NCI-H748 treated with DMSO at 0.1 percent for 48 hours (cell line): ENCODE measurements at places on chromosomes 4 and X.

GRCh38 chr4:38803833-38804653 is 548 bp downstream of the TLR1 start:
- DNase-seq = no peak

DNA sequence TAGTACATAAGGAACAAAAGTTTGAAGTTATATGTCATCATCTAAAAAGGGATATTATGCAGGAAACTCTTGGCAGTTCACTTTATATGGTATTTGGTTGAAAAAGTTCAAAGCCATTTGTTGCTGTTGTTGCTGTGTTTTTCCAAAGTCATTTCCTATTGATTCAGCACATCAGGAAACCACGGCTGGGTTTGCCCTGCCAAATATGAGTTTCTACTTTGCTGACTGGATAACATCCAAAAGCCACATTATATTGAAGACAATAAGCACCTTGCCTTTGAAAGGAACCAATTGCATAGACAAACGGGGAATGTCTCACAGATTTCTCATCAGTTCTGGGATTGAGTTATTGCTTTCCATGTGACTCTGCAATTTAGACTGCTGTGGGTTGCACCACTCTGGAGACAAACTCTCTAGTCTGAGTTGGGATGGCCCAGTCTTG is 206.1 kb downstream of the SLC39A8 start:
- no peak for DNase-seq

DNA sequence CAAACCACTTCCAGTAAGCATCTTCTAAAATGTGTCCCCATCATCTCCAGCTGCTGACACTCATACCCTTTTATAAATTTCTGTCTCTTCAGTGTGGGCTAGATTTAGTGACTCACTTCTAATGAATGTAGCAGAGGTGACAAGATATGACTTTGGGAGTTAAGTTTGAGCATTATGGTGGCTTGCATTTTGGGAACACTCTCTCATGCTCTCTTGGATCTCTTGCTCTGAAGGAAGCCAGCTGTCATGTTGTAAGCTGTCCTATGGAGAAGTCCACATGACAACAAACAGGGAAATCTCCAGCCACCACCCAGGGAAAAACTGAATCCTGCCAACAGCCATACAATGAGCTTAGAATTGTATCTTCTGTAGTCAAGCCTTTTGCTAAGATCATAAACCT is 691.3 kb upstream of the PCDH7 start:
- DNase-seq = no peak

DNA sequence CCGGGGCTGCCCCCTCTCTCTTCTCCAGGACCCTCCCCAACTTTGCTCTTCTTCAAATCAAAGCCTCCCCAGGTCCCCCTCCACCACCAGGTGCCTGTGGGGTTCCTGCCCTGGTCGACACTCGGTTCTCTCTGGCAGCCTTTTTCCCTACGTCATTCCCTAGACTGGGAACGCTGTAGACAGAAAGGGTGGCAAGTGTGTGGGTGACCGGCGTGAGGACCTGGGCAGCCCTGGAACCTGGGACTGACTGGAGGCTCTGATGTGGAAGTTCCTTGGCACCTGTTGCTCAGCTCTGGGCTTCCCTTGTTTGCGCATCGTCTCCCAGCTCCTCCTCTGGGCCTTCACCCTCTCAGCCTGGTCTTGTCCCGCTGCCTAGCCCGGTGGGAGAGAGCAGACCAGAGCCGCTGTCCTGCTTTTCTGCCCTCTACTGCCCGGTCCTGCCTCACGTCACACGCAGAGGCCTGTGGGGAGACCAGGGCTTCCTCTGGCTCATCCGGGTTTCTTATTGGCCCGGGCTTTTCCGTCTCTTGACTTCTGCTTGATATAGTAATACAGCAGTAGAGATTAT is 1.3 kb downstream of the TACC3 start:
- DNase-seq = no peak

GRCh38 chr4:172143605-172144314 is 330.6 kb downstream of the GALNTL6 start:
- DNase-seq = no peak

DNA sequence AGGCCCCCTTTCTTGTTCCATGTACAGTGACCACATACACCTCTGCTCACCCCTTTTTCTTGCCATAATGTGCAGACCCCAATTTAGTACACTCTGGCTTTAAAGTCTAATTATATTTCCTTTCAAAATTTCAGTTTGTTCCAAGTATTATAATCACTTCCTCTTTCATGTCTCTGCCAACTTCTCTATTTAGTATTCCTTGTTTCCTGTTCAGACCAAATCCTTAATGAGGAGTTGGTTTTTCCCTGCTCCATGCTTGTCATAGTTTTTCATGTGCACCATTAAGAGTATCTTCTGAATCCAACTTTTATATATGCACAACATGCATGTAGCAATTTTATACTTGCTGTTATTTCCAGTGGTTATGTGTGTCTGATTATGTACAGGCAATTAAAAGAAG is 32.3 kb downstream of the USP53 start:
- no peak for DNase-seq

DNA sequence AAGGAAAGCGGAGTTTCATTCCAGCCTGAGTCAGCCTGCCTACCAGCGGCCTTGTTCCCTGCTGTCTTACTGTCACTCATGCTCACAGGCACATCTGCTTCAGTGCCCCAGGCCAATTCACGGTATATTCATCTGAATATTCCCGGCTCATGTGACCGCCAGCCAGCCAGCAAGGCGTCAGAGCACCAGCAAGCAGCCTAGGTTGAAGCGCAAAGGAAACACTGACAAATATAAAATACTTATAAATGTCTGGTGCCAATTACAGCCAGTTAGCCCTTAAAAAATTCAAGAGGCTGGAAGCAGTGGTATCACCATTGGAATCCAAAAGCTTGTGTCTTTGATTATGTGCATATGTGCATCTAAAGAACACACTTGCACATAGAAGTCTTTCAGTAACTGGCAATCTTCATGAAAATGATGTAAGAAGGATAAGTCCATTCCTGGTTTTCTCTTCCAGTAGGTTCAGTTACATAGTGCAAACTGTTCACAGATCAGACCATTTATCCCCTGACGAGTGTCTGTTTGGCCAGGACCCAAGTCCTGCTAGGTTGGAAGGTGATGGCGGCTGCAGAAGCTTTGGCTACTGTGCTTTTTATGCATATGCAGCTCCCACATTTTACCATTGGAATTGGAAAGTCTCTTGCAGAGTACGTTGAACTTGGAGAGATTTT is 61.3 kb downstream of the LUZP4 start:
- DNase-seq = no peak

DNA sequence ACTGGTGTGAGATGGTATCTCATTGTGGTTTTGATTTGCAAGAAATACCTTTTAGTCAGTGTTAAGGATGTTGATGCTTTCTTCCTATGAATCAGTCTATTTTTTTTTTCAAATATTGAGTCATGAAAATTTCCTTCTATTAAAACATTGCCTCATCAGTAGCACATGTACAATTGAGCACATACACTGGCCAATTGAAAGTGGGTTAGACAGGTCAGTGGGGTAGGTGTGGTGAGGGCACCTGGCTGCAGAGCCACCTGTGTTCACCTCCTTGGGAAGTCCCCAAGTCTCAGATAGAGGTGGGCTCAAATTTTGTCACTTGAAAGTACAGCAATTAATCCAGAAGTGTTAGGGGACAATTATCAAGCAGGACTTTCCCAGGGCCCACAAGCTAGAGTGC is 243.7 kb downstream of the SPRY1 start:
- no peak for DNase-seq

GRCh38 chrX:15310117-15310516 is 5.3 kb downstream of the ASB11 start:
- DNase-seq = peak; percentile 71

- no peak for DNase-seq
These were observed 43.7 kb upstream of the FAM9C start for GRCh38 chrX:13088156-13088487.
